ENCODE measurements at places on chromosomes 6 and 20.

GRCh38 chr20:56779452-56780143 lies 150.5 kb downstream of the TFAP2C start:
- no peak for DNase-seq

DNA sequence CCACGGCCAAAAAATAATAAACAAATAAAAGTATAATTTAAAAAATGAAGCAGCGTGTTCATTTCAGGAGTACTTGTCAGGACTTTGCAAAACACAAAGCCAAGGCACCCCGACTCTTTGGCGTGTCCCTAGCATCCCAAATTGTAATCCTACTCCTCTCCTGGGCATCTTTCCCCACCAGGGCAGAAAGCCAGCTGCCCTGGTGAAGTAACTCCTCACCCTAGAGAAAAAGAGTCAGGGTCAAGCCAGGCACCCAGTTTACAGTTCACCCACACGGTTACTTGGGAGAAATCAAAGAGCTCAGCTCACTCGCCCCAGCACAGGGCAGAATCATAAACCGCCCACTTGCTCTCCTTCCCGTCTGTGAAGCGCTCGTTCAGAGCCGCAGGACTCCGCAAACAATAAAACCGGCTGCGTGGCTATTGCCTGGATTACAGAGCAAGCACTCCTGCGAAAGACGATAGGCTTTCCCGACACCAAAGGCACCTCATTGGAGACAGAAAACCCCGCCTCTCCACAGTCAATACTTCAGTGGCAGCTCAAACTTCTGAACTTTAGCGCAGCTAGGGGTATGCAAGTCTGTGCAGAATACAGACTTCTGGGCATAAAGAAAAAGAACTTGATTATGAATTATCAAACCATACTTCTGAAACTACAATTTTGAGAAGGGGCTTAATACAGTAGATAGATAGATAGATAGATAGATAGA lies 73.0 kb upstream of the NHSL1 start:
- no peak for DNase-seq

DNA sequence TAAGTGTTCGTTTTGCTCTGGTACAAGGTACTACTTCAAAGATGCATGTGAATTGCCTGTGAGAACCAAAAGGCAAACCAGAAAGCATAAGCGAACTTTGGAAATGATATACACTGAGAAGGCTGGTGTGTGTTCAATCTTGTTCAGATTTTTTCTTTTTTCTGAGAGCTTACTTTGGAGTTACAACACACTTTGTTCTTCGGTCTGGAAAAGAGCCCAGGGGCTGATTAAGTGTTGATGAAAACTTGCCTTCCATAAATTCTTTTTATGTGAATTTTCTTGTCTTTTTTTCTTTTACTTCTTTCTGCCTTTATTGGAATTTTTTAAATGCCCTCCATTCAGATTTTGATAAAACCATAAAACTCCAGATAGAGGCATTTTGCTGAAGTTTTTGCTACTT lies 395.1 kb upstream of the SASH1 start:
- DNase-seq = no peak

DNA sequence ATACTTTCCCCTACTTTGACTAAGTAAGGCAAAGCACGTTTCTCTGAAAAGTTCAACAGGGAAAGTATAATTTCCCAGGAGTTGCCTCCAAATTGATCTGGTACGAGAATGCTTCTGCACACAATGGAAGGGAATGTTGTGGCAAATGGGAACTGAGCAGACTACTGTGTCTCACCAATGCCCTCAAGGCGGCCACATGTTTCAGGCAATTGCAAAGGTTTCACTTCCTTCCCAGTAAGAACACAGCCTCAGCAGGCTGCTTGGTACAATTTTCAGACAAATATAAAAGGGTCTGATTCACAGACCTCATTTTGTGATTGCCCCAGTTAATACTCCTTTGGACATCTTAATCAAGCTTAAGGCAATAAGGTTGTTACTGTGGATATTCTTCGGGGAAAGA lies 71.2 kb downstream of the KIAA0319 start:
- DNase-seq = no peak

DNA sequence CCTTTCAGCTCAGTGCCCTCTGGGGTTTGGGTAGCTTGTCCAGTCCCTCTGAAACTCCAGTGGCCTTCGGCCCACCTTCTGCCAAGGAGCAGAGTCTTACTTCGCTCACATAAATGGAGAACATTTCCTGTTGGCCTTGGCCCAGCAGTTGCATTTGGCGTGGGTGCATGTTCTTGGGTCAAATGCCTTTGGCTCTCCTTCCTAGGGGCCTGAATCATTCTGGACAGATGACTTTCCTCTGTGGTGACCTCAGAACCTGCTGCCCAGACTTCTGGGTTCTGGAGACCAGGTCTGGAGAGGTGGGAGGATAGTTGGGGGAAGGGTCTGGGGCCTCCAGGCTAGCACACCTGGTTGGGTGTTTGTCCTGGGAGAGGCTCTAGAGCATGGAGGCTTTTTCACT lies 29.3 kb downstream of the BCAS4 start:
- no peak for DNase-seq

- no peak for DNase-seq
Measured at GRCh38 chr6:29653452-29654038, 3.3 kb upstream of the MOG start.

DNA sequence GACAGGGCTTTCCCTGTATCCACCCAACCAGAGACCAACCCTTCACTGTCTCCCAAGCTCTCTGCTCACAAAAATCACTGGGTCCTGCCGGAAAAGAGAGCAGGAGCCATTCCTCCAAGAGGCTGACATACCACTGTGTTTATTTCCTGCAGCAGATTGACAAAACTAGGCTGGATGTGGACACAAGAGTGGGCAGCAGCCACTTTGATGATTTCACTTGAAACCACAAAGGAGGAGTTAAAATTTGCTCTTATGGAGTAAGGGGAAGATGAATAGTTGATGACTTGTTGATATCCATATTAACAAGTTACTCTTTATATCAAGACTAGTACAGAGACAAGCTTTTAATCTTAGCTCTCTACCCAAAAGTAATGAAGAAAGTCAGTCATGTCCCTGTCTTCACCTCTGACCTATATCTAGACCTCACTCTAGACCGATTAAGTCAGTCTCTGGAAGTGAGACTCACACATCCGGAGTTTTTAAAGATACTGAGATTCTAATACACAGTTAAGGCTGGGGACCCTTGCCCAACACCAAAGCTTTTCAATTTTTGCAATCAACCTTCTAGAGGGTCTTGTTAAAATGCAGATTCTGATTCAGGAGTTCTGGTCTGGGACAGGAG lies 73.8 kb downstream of the SCML4 start:
- DNase-seq = no peak

- peak; percentile 18 for DNase-seq
Measured at GRCh38 chr6:129251669-129252376, 368.9 kb downstream of the LAMA2 start.

GRCh38 chr20:35582131-35582530 lies 33.5 kb upstream of the SPAG4 start:
- DNase-seq = no peak

DNA sequence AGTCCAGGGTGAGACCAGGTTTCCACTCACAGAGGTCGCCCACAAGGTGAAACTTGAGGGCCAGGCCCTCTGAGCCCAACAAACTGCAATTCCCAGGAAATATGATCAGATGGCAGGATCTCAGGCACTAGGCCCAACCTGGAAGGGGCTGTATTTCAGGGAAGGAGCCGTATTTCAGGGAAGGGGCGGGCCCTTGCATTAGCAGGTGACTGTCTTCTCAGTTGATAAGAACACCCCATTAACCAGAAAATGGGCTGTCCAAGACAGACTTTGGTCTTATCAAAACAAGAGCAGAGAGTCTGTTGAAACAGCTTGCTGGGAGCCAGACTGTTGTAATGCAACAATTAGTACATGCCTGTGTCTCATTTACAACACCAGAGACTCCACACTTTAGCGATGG lies 10.9 kb upstream of the BNIP5 start:
- DNase-seq = no peak

GRCh38 chr6:28280595-28281287 lies 631 bp upstream of the PGBD1 start:
- DNase-seq = no peak

DNA sequence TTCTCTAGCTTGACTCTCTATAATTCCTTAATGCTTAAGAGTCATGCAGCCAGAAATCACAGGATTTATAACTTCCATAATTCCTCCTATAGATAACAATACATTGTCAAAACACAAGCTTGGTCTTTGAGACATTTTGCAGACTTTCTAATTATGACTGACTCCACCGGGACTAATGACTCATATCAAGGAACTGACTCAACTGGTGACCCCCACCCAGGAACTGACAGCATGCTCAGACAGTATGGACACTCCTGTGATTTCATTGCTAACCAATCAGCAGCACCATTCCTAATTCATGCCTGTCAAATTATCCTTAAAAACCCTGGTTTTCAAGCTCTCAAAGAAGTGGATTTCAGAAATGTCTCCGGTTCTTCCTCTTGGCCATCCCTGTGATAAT lies 670.5 kb upstream of the IMPG1 start:
- DNase-seq = no peak

DNA sequence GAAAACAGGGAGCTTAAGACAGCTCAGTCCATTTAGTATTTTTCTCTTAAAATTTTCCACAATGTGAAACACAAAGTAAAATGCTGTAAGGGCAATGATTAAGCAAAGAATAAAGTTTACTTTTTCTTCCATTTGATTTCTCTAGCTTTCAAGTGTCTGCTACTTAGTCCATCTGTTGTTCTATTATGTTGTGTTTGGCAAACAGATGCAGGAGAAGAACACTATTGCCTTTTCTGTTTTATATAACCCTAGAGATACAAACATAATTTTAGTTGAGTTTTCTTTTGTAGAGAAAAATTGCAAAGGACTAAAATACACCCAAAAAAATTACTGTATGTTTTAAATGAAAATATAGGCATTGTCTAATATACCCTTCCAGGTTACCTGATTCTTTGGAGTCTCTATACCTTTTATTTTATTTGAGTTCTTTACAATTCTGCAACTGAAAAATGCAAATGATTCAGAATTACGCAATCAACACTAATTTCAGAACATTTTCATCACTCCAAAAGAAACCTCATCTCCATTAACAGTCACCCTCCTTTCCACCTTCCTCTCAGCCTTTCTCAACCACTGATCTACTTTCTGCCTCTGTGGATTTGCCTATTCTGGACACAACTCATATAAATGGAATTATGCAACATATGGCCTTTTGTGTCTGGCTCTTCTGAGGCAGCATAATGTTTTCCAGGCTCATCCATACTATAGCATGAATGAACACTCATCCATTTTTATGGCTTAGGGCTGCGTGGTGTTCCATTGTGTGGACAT lies 96.9 kb downstream of the MKKS start:
- no peak for DNase-seq

GRCh38 chr6:124055963-124056362 lies 252.3 kb downstream of the NKAIN2 start:
- no peak for DNase-seq

GRCh38 chr20:4216142-4216735 lies 200.9 kb upstream of the RNF24 start:
- DNase-seq = no peak

- no peak for DNase-seq
Measured at GRCh38 chr6:107691062-107691751, 132.9 kb downstream of the SCML4 start.

GRCh38 chr6:8057263-8057662 lies 6.9 kb downstream of the BLOC1S5 start:
- DNase-seq = no peak

- no peak for DNase-seq
Measured at GRCh38 chr20:52446421-52447224, 255.0 kb upstream of the ZFP64 start.

DNA sequence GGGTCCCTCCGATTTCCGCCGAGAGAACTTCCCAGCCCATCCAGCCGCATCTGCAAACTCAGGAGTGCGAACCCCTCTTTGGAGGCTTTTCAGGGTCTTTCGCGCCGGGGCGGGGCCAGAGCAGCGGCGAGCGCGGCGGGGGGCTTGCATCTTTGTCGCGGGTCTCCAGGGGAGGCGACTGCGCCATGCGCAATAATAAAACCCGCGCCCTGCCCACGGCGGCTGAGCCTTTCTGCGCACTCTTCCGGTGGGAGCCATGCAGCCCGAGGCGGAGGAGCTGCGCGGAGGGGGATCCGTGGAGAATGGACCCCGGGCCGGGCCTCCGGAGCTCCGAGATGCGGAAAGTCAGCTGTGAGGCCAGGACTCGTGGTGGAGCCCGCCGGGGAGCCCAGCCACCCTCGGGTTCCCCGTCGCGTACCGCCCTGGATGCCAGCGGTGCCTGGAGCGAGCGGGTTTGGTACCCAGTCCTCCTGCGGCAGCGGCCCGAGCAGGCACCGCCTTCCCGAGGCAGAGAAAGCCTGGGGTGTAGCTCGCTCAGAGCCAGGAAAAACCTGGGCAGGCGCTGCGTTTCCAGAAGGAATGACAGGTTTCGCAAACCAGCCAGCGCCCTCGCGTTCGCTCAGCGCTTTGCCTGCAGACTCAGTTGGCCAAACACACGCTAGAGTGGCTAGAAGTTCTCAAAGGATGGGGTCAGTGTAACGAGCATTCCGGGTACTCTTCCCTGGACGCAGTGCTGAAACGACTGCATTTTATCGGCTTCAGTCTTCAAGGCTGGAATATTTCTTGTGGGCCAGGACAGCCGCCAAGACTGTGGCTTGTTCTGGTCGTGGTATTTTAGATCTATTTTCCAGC lies 1.2 kb downstream of the AKAP12 start:
- no peak for DNase-seq

DNA sequence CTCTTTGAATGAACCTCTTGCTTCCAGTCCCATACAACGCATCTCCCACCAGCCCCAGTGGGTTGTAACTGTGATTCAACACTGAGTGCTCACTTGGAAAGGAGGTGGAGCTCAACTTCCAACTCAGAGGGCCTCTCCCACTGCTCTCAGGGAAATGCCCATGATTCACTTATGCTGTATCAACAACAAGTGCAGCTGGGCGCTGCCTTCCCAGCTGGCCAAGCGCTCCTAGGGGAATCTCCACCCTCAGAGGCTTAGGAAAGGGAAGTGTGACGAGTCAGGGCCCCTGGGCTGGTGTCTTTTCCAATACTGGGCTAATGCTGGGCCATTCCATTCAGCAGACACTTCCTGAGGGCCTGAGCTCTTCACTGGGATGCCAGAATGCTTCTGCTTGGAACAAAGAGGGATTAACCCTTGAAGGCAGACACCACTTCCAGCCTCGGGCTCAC lies 8.1 kb upstream of the OCSTAMP start:
- DNase-seq = peak; percentile 36

- no peak for DNase-seq
Measured at GRCh38 chr20:24972341-24972740, 20.2 kb downstream of the APMAP start.

- DNase-seq = no peak
Measured at GRCh38 chr6:8335381-8335780, 100.0 kb downstream of the SLC35B3 start.

GRCh38 chr20:41095110-41095969 lies 42.0 kb upstream of the PLCG1 start:
- peak; percentile 50 for DNase-seq

DNA sequence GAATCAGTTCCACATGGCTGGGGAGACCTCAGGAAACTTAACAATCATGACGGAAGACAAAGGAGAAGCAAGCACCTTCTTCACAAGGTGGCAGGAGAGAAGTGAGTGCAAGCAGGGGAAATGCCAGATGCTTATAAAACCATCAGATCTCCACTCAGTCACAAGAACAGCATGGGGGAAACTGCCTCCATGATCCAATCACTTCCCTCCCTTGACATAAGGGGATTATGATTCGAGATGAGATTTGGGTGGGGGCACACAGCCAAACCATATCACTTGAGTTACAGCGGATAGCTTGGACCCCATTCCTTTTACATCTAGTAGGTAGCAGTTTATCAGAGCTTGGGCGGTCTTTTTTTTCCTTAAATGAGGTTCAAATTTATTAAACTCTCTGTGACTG lies 19.1 kb downstream of the AFDN start:
- DNase-seq = no peak

- no peak for DNase-seq
Measured at GRCh38 chr20:25476106-25477013, 68.9 kb downstream of the GINS1 start.
